Hippocampal formation (tissue), 2 donors: ENCODE measurements at places on chromosomes 5 and 9.
A peak's percentile ranks its signal among the peaks of the same experiment; 100 is the strongest.

GRCh38 chr5:16315501-16315900 lies 135.9 kb upstream of the MARCHF11 start:
- peak; percentile 40 for DNase-seq

- no peak for DNase-seq
Observed at GRCh38 chr5:43338862-43339261, 25.6 kb upstream of the HMGCS1 start.

DNA sequence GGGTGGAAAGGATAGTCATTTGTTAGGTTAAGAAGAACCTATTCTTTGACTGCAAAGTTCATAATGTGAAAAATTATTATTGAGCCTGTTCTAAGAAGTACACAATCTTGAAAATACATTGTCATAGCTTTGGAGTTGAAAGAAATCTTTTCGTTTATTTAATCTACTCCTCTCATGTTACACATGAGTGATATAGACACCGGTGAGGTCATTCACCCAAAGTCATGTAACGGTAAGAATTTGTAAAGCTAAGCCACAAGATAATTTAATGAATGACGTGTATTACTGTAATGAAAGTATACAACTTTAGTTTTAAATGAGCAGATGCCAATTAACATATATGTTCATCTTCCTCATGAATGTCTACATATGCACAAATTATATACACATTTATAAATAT lies 284.1 kb upstream of the PDE4D start:
- DNase-seq, result no peak

DNA sequence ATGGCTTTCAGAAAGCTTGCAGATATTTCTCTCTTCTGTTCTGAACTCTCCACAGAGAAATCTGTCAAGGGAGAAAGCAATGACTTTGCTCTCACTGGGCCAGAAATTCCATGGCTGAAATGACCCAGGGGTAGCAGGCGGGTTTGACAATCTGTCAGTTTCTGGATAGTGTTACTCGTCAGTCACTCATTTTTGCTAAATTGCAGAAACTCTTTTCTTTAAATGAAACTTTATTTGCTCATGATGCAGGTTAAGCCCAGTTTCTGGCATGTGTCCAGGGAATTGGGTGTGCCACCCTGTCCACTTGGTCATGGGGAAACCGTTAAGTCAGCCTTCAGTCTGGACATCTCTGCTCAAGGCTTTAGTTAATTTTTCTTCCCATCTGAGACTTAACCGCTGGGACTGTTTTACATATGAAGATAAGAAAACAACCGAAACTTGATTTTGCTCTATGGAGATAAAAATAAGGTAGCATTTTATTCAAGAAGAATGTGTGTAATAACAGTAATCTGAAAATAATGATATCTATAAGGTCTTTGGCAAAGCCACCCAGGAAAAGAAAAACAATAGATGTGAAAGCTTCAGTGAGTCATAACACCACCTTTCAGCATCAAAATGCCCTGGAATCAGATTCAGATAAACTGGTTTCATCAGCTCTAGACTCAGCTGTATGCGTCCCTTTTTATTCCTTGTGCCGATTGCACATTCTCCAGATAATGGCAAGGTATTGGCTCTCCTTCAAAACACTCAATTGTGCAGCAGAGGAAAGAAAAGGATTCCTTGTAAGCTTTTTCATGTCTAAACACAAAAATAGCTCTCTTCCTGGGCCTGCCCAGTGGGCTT lies 308.3 kb downstream of the ZSWIM6 start:
- DNase-seq, result no peak

- DNase-seq, result no peak
Observed at GRCh38 chr5:130836729-130837649, 328.1 kb downstream of the HINT1 start.

GRCh38 chr5:33487236-33487635 lies 46.5 kb downstream of the TARS1 start:
- DNase-seq, result no peak

GRCh38 chr9:134516464-134516863 lies 125.1 kb upstream of the COL5A1 start:
- DNase-seq, result no peak

DNA sequence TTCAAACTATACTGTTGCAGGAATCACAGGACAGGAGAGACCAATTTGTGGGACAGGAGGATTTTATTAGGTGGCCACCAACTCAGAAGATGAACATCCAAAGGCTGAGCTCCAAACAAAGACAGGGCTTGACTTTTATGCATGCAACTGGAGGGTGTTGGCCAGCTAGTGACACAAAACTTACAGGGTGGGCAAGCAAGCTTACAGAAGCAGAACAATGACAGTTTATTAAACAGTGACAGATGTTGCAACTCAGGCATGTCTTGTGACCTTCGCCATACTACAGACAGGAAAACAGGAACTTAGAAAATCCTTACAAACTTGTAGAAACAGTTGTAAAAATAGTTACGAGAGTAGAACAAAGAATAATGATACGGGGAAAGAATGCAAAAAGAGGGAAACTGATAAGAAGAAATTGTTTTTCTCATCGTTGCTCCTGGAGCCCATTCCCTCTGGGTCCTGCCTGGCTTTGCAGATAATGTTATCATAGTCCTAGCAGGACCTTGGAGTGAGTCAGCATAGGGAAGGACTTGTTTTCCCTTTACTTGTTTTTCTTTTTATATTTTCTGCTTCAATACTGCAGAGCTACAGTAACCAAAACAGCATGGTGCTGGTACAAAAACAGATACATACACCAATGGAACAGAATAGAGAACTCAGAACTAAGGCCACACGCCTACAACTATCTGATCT lies 2083.0 kb upstream of the ACO1 start:
- no peak for DNase-seq

DNA sequence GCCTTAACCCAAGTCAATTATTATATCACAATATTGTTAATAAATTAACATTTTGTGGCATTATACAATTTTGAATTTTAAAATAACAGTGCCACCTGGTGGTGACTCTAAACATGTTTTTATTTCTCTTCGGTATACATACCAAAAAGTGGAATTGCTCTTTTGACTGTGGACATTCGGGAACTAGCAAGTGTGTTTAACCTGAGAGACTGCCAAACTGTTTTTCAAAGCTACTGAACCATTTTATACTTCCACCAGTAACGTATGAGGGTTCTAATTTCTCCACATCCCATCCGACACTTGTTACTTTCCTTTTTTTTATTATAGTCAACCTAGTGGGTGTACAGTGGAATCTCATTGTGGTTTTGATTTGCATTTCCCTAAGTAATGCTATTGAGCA lies 18.3 kb upstream of the HSDL2 start:
- DNase-seq, result no peak

GRCh38 chr9:106745457-106745856 lies 117.5 kb upstream of the ZNF462 start:
- no peak for DNase-seq

GRCh38 chr9:89478821-89479668 lies 18.9 kb downstream of the SEMA4D start:
- DNase-seq, result no peak

DNA sequence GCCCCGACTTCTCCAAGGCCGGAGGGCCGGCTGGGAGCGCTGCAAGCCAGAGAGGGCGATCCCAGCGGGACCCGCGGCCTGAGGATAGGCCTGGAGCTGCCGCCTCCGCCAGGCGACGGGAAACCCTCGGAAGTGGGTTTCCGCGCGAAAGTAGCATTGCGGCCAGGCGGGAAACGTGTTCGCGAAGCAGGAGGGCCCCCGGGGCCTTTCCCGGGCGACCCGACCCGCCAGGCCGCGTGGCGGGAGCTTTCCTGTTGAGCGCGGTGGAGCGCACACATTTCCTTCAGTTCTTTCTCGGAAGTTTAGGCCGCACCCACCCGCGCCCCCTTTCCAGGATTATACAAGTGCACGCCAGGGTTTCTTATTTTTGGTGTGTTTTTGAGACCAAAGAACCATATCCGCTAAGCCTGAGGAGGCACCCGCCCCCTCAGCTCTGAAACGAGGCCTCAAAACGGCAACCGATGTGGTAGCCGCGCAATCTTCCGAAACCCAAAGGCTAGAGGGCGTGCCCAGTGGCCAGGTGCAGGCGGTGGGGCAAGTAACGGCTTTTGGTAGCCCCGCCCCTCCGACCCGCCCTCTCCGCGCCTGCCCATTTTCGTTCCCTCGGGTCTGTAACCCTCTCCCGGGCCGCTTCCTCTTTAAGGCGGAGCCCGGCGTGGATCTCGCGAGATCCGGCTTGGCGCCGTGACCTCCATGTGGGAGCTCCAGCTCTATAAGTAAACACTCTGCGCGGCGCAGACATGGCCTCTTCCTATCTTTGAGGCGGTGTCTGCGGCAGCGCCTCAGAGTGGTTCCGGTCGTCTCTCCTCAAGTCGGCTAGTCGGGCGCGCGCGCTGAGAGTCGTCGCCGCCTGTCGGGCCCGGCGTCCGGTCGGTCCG lies at the start of gene UHRF2:
UHRF2 (plus strand) TSS at position 713 of the 878 bp plus-strand sequence. CDS start 292 bp downstream, outside the sequence.
- peak; percentile 96 for DNase-seq

GRCh38 chr5:173577817-173578216 lies 38.6 kb downstream of the BOD1 start:
- DNase-seq, result no peak

- DNase-seq, result no peak
Observed at GRCh38 chr9:137486545-137487453, 27.7 kb upstream of the NSMF start.

- DNase-seq, result no peak
Observed at GRCh38 chr5:177132136-177133095, 1.2 kb upstream of the NSD1 start.

GRCh38 chr9:88927510-88927909 lies 63.8 kb upstream of the S1PR3 start:
- no peak for DNase-seq

DNA sequence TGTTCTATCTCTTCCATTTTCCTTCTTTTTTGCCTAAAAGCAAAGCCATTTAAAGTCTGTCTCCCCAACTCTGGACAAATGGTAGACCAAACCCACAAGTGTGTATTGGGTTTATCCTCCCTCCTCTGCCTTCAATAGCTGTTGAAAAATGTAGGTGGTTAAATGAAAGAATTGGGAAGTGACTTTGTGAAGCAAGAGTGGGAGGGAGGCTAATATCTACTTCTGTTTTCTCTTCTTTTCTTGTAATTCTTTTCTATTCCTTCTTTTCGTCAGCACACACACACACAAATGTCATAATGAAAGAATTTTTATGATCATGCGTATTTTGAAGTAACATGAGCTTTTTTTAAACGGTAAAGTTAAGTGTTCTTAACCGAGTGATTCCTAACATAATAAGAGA lies 3.8 kb downstream of the CCDC152 start:
- no peak for DNase-seq

DNA sequence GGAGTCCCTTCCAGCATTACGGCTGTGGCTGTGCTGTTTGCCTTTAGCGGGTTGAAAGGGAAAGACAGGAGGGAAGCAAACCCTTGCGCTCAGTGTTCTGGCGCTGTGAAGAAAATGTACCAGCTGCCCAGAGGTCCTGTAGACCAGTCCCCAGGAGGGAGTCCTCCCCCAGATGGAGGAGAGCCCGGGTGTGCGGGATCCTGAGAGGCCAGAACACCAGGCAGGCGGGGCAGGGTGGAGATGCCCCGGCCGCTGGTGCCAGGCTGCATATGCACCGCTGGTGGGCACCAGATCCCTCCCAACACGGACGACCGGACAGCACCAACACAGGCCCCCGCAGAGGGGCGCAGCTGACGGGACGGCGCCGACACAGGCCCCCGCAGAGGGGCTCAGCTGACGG lies 37.2 kb upstream of the SLC9A3 start:
- no peak for DNase-seq

DNA sequence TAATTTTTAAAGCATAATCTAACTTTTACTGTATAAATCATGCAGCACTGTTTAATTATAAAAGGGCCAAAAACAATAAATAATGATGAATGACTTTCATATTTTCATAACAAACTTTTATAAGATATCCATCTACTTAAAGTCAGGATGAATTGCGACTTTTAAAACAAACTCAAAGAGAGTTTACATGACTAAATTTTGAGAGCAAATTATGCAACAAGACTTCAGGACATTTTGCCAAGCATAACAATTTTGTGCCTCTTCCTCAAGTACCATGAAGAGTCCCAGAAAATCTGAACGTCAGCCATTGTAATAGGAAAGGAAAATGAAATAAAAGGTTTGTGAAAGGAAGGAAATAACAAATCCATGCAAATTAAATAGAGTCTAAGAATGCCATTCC lies 24.4 kb downstream of the ERAP1 start:
- no peak for DNase-seq

DNA sequence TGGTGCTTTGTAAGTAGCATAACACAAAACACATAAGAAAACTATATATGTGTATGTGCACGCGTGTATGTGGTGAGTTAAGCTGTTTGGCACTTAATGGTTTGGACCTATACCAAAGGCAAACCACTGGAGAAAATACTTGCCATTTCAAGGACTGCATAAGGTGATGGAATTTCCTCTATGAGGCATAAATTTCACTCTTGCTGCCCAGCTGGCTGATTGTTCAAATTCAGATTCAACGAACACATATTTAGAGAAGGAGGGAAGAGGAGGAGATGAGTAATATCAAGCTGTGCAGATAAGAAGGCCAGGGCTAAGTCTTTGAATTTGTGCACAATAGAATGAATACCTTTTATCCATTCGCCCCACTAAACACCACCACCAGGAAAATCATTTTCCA lies 470.6 kb upstream of the MPDZ start:
- no peak for DNase-seq

- no peak for DNase-seq
Observed at GRCh38 chr5:67156976-67157583, 39.5 kb downstream of the CD180 start.

DNA sequence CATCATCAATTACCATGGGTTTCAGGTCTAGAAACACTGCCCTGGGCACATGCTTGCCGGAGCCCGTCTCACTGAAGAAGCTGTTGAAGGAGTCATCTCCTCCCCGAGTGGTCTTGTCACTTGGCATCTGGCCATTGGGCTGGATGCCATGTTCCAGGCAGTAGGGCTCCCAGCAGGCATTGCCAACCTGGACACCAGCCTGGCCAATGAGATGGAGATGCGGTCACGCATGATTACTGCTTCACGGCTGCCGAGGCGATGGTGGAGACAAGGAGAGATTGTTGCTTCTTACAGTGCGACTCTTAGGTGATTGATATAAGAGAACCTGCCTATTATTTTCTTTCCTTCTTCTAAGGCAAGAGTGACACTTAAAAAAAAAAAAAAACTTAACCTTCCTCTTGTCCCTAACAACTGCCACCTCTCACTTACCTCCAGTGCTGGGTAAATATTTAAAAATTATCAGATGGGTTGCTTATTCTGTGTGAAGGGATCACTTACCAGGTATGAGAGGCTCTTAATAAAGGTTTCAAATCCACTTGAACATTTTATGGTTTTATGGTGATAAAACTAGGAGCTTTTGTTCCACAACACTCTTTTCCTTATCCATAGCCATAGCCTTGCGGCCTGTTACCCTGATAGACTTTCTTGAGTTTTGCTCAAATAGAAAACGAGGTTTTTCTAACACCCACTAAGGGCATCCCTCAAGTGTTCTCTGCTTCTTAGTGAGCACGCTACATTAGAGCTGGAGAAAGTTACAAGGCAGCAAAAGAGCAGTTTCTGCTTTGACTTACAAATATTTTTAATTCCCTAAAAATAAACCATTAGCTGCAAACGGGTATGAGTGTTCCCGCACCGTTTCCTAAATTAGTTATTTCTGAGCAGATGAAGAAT lies 41.2 kb downstream of the NIM1K start:
- no peak for DNase-seq

DNA sequence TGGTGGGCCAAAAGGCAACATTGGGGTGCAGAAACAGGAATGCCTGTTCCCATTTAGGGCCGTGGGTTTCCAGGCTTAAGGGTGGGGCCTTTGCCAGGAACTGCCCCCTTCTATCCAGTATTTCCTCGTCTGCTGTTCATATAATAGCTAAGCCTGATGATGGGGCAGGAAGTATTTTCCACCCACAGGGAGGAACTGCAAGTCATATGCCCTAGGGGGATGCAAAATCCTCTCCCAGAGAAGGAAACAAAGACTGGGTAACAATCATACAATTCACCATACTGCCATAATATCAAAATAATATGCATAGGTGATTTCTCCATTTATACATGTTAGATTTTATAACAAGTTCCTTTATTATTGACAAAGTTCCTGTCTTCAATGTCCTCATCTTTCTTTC lies 20.5 kb upstream of the RPS23 start:
- DNase-seq, result no peak
